ENCODE measurements at places on chromosomes 6 and 20.
A peak's percentile ranks its signal among the peaks of the same experiment; 100 is the strongest.

GRCh38 chr20:58982406-58983114, 1.5 kb downstream of the NELFCD start:
- DNase-seq = no peak

GRCh38 chr20:47418069-47418757, 61.7 kb upstream of the ZMYND8 start:
- no peak for DNase-seq

- DNase-seq = no peak
Measured at GRCh38 chr6:145045582-145045981, 689.7 kb downstream of the EPM2A start.

- DNase-seq = no peak
Measured at GRCh38 chr20:52082612-52083011, 109.0 kb downstream of the ZFP64 start.

DNA sequence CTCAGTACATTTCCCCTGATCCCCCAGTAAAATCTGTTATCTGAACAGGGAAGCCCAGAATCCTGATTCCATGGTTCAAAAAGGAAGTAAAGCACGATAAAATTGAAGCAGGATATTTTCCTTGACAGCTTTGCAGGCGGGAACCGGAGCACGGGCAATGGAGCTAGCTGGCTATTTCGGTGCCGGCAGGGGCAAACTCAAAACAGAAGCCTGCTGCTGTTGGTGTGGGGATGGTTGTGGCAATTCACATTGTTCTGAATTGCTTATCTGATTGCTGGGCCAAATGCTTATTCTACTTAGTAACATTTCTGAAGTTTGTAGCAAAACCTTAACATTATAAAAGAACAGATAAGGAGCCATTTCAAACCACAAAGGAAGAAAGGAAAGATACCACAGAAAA, 172.4 kb downstream of the MMS22L start:
- DNase-seq = no peak

- no peak for DNase-seq
Measured at GRCh38 chr20:46915575-46916257, 21.1 kb downstream of the EYA2 start.

- DNase-seq = no peak
Measured at GRCh38 chr6:16993396-16993795, 108.5 kb upstream of the STMND1 start.

- DNase-seq = no peak
Measured at GRCh38 chr20:50992733-50993457, 30.0 kb downstream of the KCNG1 start.

GRCh38 chr6:21159465-21159864, 434.1 kb upstream of the SOX4 start:
- no peak for DNase-seq

GRCh38 chr6:168939796-168940195, 313.9 kb downstream of the THBS2 start:
- DNase-seq = no peak

- DNase-seq = no peak
Measured at GRCh38 chr6:81049425-81050042, 702.9 kb downstream of the TENT5A start.

DNA sequence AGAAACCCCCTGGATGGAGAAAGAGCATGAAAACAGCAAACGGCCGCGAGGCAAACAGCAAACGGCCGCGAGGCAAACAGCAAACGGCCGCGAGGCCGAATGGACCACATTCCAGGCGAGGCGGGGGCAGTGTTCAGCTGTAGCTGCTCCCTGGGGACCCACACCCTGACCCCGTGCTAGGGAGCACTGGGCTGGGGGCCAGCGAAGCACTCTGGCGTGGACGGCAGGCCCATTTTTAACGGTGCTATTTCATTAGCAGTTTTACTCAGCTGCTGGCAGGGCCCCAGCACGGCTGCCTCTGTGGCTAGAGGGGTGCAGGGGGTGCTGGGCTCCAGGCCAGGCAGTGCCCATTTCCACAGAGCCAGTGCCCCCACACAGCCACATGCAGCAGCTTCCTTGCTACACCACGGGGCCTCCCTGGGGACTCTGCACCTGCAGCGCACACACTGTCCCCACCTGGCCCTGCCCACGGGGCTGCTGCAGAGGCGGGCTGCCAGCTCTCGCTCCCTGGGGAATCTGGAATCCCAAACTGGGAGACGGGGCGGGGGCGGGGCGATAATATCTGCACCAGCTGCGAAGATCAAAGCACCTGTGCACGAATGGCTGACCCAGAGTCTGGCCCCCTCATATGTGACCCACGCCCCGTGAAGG, 35.6 kb upstream of the SLCO4A1 start:
- no peak for DNase-seq

DNA sequence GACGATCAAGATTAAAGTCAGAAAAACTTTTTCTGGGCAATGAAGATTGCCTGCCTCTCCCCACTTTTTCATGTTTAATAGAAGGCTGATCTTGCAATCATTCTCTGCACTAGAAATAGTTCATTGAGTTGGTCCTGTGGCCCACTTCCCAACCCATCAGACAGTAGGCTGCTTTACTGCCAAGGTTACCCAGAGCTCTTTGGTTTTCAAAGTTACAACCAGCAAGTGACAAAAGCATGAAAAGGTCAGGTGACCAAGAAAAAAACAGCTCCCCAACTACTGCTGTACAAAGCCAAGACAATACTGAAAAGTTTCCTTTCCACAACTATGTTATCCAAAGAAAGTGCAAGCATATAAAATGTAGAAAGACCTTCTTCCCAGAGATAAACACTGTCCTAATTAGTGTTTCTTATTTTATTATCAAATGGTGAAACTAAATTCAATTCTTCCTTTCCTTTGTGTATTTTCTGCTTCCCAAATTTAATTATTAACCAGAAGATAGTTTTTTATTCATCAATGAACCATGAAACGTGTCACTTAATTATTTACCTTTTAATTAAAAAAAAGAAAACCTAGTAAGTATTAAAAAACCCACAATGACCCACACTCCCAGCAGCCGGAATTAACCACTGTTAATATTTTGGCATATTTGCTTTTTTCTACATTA, 16.6 kb downstream of the DNAAF9 start:
- DNase-seq = no peak

- no peak for DNase-seq
Measured at GRCh38 chr20:53221731-53222130, 249.6 kb downstream of the TSHZ2 start.

DNA sequence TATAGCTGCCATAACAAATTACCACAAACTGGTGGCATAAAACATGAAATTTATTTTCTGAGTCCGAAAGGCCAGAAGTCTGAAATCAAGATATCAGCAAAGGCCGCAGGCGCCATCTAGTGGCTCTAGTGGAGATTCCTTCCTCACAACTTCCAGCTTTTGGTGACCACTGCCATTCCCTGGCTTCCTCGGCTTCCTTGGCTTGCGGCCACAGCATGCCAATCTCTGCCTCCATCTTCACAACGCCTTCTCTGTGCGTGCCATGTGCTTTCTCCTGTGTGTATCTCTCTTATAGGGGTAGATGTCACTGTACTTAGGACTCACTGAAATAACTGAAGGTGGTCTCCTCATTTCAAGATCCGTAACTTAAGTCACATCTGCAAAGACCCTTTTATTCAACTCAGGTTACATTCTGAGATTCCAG, 5.4 kb upstream of the PLAGL1 start:
- DNase-seq = peak; percentile 44
